ENCODE measurements at places on chromosomes 6 and 20.

DNA sequence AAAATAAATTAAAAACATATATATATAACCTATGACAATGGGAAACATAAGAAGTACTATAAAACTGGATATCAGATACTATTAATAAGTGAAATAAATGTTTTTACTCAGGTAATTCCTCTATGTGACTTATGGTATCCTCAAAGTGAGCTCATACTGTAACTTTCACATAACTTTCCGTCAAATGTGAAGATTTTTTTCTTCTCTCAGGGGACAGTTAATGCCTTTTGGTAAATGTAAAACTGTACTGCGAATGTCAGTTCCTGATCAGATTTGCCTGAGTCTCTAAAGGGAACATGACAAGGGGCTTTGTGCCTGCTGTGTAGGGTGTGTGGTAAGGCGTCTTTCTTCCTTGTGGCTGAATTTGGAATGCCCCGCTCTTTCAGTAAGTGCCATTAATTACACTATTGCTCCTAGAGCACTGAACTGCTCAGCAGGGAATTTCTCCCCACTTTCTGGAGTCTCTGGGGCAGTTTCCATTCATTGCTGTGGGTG is 271.8 kb downstream of the PRL start:
- DNase-seq = no peak

DNA sequence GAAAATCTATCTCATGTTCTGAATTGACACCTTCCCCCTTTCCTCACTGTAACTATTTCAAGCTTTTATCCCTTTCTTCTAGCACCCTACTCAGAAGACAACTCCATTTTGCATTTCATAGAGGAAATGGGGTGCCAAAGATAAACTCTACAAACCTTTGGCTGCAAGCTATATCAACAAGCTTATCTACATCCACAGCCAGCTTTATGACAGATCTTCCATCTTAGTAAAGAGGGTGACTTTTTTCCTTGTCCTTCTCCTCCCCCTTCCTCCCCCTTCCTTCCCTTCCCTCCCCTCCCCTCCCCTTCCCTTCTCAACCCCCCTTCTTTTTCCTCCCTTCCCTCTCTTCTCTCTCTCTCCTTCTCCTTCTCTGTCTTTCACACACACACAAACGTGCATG is 58.0 kb upstream of the OLIG3 start:
- DNase-seq = no peak

DNA sequence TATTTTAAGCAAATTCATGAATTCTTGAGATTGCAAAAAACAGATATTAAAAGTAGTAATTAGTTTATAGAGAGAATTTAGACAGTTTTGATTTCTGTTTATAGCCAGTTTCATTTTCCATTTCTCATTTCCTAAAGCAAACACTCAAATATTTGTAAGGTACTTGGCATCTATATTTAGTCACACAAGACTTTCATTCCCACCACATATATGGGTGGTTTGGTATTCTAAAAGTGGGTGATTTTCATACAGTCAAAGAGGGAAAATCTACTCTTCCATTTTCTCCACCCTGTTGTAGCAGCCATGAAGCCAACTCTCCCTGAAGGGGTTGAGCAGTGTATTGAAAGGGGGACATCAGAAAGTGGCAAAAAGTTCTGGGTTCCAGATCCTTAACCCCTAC is 181.1 kb upstream of the SUPT3H start:
- DNase-seq = no peak

DNA sequence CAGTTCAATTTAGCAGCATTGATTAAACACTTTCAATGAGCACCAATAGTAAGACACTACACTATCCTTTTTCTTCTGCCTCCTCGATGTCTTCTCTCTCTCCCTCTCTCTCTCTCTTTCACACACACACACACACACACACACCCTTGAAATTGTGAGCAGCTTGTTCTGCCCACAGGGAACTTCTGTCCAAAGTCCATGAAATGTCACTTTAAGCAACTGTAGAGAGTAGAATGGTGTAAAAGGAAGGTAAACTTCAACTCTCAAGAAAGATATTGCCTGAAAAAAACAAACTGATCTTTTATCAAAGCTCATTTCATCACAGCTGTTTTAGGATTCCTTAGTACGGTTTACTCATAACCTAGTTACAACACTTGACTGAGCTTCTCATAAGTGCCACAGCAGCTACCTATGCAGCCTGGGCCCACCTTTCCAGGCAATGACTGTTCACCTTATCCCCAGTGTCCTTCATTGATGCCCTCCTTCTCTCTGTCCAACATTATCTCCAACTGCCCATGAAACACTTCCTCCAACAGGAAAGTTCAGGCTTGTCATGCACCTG is 107.0 kb downstream of the TNFRSF21 start:
- no peak for DNase-seq

DNA sequence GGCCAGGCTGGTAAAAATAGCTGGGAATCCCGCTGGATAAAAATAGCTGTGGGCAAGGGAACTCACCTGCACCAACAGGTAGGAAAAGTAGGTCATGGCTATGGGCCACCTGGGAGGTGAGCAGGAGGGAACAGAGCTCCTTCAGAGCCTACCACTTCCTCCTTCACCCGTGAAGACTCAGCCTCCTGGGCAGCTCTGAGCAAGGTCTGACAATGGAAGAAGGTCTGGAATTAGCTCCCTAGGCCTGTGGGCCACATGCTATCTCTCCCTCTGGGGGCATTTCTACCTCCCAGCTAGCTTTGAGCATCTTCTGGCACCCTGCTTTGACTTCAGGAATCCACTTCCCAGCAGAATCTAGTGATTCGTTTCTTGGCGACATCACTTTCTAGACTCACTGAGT is 153.9 kb downstream of the MRPL14 start:
- DNase-seq = peak; percentile 47

- no peak for DNase-seq
These were observed 193.5 kb upstream of the PLN start for GRCh38 chr6:118354641-118355040.

DNA sequence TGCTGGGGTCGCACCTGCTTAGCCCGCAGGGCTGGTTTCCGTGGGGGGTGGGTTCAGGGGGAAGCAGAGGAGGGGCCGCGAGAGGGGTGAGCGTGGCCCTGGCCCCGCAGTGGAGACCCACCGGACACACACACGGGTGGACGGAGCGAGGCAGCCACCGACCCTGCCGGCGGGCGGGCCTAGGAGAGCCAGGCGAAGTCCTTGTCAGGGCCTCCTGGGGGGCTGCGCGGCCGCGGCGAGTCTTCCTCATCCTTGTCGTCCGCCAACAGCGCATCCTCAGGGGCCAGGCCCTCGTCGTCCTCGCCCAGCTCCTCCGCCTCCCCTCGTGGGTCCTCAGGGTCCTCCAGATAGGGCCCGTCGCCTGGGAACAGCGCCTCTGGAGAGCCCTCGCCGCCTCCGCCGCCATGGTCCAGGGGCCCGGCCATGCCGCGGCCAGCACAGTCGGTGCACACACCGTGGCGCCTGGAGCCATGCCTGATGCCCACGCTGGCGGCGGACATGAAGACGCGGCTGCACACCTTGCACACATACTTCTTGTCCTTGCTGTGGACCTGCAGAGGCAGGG is 7.3 kb downstream of the SLC2A4RG start:
- DNase-seq = no peak

- peak; percentile 80 for DNase-seq
These were observed 71.6 kb downstream of the GPX5 start for GRCh38 chr6:28597217-28597835.

DNA sequence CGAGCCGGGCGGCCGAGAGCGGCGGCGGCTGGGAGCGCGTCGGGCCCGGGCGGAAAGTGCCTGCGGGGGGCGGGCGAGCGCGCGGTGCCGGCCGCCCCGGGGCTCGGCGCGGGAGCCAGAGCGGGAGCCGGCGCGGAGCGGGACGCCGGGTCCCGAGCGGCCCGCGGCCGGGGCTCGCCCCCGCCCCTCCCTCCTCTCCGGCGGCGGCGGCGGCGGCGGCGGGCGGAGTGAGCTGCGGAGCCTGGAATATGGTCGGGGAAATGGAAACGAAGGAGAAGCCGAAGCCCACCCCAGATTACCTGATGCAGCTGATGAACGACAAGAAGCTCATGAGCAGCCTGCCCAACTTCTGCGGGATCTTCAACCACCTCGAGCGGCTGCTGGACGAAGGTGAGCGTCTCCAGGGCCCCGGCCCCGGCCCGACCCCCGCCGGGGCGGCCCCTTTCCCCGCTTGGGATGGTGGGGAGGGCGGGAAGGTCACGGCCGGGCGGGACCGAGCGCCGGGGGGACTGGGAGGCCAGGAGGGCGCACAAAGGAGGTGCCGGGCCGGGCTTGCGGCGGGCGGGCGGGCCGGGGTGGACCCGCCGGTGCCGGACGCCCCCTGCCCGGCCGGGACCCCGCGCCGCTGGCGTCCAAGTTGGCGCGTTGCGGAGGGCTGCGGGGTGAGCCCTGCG is 565 bp downstream of the QKI start:
- DNase-seq = peak; percentile 34

DNA sequence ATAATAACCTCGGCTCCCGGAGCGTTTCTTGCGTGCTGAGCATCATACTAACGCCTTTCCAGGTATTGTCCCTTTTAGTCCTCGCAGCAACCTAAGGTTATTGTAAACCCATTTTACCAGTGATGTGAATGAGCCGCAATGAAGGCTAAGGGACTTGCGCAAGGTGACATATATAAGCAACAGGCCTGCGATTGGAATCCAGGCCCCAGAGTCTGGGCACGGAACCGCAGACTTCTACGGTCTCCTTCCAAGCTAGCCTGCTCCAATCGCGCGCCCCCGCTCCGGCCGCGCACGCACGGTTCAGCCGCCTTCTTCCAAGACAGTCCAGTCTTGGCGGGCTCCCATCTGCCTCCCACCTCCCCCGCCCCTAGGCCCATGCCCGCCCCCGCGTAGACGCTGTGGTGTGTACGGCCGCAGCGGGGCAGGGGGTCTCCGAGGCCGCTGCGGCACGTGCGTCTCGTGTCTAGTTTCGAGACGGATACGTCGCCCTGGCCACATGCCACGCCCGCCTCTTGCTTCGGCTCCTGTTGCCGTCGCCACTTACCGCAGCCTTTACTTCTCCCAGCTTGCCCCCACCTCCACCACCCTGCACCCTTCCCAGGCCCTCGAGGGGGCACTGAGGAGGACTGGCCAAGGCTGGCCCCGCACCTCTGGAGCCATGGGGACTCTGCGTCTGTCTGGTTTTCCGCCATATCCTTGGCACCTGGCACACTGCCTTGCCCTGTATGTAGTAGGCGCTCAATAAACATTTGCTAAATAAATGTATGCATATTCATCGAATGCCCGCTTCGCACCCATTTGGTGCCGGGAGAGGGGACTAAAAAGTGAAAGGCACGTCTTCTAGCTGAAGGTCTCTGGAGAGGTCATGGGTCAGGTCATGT is 855 bp upstream of the GFOD1 start:
- DNase-seq = peak; percentile 50

DNA sequence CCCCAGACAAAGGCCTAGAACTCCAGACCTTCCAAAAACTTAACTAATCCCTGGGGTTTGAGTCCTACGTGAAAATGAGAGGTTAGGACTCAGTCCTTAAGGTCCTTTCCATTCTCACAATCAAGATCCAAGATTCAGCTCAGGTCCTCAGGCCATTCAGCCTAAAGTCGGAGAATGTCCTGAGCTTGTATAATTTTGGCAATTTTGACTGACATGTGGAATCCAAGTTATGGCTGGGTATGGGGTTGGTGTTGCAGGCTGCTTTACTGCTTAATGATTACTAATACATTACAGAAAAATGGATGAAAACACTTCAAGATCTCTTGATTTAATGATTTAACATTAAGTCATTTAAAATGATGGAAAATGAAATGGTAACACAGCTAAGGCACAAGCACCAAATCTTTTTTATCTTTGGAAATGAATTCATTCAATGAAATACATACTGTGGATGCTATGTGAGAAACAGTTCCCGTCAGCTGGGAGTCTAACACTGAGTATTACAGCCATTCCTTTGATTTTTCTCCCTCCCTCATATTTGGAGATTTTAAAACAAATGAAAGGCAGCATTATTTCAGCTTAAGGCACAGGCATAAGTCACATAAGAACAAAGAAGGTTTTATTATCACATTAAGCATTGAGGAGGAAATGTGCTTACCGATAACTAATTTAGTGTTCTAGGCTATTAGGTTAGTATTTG is 1.3 kb downstream of the ARHGAP18 start:
- no peak for DNase-seq

GRCh38 chr6:86859513-86859912 is 77.8 kb upstream of the HTR1E start:
- DNase-seq = no peak

DNA sequence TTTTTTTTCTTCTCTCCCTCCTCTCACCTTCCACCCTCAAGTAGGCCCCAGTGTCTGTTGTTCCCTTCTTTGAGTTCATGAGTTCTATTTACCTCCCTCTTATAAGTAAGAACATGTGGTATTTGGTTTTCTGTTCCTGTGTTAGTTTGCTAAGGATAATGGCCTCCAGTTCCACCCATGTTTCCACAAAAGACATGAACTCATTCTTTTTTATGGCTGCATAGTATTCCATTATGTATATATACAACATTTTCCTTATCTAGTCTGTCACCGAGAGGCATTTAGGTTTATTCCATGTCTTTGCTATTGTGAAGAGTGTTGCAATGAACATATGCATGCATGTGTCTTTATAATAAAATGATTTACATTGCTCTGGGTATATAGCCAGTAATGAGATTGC is 147.9 kb downstream of the PDE7B start:
- DNase-seq = no peak

DNA sequence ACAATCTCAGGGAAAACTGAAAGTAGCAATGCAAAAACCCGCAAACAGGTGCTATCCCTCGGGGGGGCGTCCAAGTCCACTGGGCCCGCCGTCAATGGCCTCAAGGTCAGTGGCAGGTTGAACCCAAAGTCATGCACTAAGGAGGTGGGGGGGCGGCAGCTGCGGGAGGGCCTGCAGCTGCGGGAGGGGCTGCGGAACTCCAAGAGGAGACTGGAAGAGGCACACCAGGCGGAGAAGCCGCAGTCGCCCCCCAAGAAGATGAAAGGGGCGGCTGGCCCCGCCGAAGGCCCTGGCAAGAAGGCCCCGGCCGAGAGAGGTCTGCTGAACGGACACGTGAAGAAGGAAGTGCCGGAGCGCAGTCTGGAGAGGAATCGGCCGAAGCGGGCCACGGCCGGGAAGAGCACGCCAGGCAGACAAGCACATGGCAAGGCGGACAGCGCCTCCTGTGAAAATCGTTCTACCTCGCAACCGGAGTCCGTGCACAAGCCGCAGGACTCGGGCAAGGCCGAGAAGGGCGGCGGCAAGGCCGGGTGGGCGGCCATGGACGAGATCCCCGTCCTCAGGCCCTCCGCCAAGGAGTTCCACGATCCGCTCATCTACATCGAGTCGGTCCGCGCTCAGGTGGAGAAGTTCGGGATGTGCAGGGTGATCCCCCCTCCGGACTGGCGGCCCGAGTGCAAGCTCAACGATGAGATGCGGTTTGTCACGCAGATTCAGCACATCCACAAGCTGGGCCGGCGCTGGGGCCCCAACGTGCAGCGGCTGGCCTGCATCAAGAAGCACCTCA is 166.3 kb downstream of the DTNBP1 start:
- DNase-seq = no peak

DNA sequence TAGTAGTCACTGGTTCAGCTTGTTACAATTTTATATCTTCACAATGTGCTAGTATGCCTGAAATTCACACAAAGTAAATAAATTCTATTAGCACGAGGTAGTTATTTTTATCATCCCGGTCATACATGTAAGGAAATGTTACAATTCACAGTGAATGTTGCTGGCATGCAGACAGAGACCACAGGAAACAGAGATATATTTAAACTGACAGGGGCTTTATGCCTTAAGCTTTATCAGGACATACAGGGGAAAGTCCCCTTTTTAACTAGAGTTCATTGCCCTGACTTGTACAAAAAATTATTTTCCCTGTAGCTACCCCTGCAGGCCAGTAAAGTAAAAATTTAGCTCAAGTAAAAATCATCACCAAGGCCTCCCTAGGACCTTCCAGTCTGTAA is 712.0 kb upstream of the NRSN1 start:
- peak; percentile 46 for DNase-seq

GRCh38 chr6:115570331-115570730 is 490.4 kb downstream of the FRK start:
- DNase-seq = peak; percentile 4

Measured in M059J (cell line).